H4 (cell line): ENCODE measurements at places on chromosomes 4 and X. TPM values are rescaled to one million over a fixed set of nuclear protein-coding genes. Genes with fewer than 3 reads are reported as not detected.
A peak's percentile ranks its signal among the peaks of the same experiment; 100 is the strongest.

STATH gene
- 0.29 and 0.37 TPM in 2 replicates for total RNA-seq

C1QTNF7 gene
- total RNA-seq = not detected in 2 replicates

DNA sequence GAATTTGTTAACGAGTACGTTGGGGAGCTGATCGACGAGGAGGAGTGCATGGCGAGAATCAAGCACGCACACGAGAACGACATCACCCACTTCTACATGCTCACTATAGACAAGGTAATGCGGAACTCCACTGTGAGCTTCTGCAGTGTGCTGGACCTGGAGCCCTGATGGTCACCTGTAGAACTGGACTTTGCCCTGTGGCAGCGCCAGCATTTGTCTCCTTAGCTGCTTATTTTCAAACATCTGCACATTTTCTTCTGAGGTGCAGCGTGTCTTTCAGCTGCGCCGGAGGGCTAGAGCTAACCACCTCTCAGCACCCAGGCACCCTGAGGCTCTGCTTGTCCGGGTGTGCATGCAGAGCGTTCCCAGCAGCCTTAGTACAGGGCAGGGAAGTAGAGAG is 47.7 kb downstream of the NELFA start:
- no peak for DNase-seq

TEX11 gene
- not detected in 2 replicates for total RNA-seq

LUZP4 gene
- total RNA-seq = not detected in 2 replicates

- DNase-seq = peak; percentile 89
These were observed 210.0 kb upstream of the STK26 start for GRCh38 chrX:131812847-131813825.

GRCh38 chr4:25843340-25844097 is 19.3 kb downstream of the SEL1L3 start:
- no peak for DNase-seq

- DNase-seq = no peak
These were observed 41.4 kb downstream of the SOD3 start for GRCh38 chr4:24836661-24837242.

DNA sequence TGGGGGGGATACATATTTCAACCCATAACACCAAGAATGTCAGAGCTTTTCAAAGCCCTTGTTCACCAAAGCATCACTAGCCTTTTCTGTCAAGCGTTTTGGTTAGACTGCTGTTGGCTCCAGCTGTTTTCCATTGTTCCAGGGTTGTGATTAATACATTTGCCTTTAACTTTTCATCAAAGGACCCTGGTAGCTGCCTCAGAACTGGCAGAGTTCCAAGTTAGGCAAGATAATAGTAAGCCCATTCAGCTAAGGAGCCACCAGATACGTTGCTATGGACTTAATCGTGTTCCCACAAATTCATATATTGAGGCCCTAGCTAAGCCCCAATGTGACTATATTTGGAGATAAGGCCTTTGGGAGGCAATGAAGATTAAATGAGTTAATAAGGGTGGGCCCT is 37.1 kb downstream of the ENOPH1 start:
- DNase-seq = no peak

GRCh38 chr4:75685546-75686189 is 12.5 kb upstream of the G3BP2 start:
- DNase-seq = no peak

FMR1NB gene
- not detected in 2 replicates for total RNA-seq

DNA sequence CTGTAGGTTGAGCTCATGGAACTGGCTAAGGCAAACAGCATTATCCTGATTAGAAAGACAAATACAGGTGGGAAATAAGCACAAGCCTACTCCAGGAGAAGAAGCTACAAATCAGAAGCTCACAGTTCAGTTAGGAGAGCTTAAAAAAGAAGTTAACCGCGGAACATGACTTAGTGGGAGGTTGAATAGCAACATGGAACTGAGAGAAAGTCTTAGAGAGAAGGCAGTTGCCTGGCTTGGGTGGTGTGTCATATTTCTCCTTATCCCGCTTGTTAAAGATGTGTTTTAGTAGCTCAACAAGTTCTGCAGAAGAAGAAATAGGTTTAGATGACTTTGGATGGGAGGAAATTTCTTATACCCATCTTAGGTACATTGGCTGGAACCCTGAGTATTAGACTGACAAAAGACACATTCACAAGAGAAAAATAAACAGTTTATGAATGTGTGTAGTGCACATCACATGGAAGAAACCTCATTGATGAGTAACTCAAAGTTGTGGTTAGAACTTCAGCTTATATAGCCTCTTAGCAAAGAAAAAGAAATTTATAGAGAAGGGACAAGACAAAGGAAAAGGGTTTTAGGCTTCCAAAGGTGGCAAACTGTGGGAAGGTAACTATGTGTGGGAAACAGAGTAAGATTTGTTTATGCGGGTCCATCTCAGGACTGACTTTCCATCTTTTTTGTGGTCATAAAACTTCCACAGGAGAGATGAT is 37.4 kb upstream of the RXFP1 start:
- DNase-seq = peak; percentile 45

- DNase-seq = no peak
These were observed 2.0 kb downstream of the RNF212 start for GRCh38 chr4:1111259-1111809.

AREG gene
- 0.91 TPM in 1 of 2 replicates, not detected in the other for total RNA-seq

DNA sequence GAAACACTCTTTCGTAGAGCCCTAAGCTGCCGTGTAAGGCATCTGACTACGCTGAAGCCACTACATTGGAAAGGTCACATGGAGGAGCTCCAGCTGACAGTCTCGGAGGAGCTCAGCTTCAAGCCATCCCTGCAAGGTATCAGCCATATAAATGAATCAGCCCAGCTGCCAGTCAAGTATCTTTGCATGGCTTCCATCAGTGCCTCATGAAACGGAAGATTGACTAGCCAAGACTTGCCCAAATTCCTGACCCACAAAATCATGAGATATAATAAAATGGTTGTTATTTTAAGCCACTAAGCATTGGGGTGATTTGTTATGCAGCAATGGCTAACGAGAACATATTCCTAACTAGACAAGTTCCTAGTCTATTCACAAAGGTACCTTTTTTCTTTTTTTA is 104.1 kb upstream of the SCOC start:
- DNase-seq = no peak

MAGEC1 gene
- total RNA-seq = 6.7 and 7.4 TPM in 2 replicates

- DNase-seq = no peak
These were observed 100.5 kb downstream of the CORIN start for GRCh38 chr4:47737326-47737725.

DNA sequence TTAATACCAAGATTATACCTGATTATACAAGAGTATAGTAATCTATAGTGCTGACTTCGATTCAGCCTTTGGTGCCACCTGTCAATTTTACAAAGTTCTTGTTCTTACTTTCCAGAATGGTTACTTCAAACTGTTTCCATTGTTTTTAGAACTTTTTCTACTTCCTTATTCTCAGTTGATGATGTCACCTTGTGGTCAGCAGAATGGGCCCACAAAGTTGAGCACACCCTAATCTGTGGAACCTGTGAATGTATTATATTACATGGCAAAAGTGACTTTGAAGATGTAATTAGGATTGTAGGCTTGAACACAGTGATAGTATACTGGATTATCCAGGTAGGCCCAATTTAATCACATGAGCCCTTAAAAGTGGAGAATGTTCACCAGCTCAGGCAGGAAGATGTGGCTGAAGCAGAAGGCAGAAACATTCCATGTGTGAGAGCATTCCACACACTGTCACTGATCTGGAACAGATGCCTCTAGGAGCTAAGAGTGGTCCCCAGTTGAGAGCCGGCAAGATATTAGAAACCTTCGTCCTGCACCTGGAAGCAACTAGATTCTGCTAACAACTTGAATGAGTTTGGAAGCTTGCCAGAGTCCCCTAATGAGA is 6.3 kb upstream of the SGMS2 start:
- peak; percentile 39 for DNase-seq

ABLIM2 gene
- 0.29 and 0.43 TPM in 2 replicates for total RNA-seq

TRIM61 gene
- total RNA-seq = not detected in 2 replicates

DNA sequence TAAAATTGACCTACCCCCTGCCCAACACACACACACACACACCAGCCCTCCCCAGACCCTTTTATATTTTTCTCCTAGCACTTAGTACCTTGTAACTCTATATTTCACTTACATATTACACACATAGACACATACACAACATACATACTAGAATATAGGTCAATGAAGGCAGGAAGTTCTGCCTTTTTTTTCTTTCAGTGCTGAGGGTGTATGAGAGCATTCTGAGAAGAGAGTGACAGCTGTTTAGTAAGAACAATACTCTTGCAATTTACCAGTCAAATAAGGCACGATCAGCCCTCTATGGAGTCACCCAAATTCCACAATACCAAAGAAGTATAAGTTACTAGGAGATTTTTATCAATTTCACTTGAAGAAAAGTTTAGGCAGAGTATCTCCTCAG is 33.5 kb downstream of the ACE2 start:
- DNase-seq = no peak

DNA sequence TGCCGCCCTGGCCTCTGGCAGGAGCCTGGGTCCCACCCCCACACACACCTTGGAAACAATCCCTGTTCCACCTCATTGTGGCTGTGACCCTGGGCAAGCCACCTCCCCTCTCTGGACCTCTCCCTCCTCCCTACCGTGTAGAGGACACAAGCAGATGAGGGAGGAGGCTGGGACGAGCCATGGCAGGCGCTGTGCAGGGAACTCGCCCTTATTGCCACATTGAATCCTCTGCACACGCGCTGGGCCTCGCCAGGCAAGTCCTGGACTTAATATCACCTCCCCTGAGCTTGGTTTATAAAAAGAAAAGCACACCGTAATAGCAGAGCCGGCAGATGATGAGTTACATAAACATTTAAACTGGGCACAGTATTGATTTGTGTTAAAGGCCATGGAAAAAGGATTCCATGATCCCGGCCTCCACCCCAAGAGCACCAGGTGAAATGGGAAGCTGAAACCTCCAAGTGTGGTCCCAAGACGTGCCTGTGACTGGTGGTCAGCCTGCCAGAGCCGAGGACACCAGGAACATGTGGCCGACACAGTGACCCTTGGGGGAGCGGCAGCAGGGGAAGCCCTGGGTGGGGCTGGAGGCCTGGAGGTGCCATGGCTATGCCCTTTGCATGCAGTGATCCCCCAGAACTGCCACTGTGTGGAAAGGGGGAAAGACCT is 81.1 kb downstream of the PPP2R2C start:
- DNase-seq = no peak

DNA sequence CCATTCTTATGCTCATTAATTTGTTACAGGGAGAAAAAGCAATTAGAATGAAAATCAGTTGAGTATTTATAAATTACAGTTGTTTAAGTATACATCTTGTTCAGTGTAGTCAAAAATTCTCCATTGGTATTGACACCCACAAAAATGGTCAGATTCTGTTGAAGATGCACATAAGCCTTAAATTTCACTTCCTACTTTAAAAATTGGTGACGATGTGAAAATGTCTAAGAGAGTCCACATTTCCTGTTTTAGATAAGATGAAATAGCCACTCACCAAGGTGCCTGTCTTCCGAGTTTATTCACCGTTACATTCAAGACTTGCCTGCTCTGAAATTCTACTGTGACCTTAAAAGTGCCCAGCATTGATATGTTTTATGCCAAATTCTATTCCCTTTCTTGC is 93.6 kb downstream of the GPR143 start:
- DNase-seq = no peak

LRP2BP gene
- 0.35 and 0.39 TPM in 2 replicates for total RNA-seq

DNA sequence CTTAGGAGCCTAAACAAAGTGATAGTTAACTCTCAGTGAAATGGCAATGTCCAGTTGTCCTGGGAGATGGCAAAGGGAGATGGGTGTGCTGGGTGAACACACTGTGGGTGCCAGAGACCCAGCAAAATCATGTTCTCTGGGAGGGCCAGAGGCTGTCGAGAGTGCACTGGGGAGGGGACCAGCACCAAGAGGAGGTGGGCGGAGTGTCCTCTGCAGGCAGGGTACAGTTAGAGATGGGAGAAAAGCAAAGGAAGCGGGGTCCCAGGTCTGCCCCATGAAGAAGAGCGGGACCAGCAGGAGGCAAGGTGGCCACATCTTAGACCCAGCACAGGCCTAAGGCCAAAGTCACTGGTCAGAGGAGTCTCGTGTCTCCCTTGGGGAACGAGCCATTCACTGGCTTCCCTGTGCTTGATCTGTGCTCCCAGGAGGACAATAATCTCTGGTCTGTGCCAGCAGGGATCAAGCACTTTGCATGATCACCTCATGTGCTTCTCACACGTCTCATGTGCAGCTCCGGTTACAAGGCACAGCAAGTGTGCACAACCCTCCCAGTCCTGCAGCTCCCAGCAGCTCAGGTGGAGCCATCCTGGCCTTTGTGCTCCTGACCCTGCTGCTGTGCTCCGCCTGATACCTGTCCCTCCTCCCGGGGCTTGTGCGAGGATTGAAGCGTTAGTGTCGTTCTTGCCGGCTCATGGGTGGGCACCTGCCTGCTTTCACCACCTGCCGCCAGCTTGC is 100.9 kb downstream of the FAM53A start:
- no peak for DNase-seq

COL4A6 gene
- total RNA-seq = 0.21 and 0.58 TPM in 2 replicates

ERCC6L gene
- 8.6 and 13.1 TPM in 2 replicates for total RNA-seq

IL1RAPL1 gene
- total RNA-seq = 0.49 and 0.66 TPM in 2 replicates

RTL5 gene
- total RNA-seq = 0.48 and 0.90 TPM in 2 replicates

GRCh38 chrX:38768079-38768478 is 33.2 kb upstream of the MID1IP1 start:
- peak; percentile 10 for DNase-seq

- no peak for DNase-seq
These were observed 34.3 kb downstream of the GPC3 start for GRCh38 chrX:133951098-133951497.

DNA sequence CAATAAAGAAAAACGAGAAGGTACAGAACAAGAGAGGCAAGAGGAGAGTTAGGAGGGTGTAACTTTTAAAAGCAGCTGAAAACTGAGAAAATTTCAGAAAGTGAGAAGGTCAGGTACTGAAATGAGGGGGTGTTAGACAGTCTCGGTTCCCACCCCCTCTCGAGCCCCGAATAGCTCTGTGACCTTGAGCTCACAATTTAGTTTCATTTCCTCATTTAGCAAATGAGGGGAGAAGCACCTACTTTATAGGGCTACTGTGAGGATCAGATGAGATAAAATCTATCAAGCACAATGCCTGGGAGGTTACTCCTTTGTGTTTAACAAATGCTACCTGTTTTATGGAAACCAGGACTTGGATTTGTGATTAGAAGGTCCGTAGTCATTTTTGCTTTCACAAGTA is 4.9 kb downstream of the UGT8 start:
- no peak for DNase-seq

DNA sequence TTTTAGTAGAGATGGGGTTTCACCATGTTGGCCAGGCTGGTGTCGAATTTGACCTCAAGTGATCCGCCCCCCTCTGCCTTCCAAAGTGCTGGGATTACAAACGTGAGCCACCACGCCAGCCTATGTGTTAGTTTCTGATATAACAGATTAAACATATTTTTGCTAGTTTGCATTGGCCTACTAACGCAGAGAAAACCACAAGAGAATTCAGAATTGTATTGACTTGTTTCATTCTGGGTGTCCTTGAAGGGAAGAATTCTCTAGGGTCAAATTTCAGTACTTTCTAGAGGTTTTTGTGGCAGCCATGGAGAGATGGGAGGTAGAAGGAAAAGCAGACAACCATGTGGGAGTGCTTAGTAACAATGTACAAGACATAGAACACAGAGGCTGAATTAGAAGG is 46.1 kb upstream of the BMPR1B start:
- DNase-seq = no peak

GRCh38 chr4:163343604-163344146 is at the start of gene NPY5R:
NPY5R (plus strand) TSS chr4:163343892; CDS start chr4:163350274, 6,382 bp downstream.
- DNase-seq = no peak
